ENCODE measurements at places on chromosomes 16 and 17.

DNA sequence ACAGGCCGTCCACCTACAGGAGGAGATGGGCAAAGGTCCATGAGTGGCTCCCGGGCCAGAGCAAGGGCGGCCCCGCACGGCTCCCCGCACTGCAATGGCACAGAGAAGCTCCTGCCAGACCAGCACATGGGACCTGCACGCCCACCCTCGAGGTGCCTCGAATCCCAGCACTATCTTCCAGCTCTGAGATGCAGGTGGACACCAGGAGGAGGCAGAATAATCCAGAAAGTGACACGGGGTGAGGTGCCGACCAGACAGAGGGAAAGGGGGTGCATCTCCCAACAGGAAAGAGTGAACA lies 26.5 kb upstream of the C16orf95 start:
- DNase-seq, result no peak

GRCh38 chr16:61677776-61678175 lies 358.5 kb downstream of the CDH8 start:
- no peak for DNase-seq

DNA sequence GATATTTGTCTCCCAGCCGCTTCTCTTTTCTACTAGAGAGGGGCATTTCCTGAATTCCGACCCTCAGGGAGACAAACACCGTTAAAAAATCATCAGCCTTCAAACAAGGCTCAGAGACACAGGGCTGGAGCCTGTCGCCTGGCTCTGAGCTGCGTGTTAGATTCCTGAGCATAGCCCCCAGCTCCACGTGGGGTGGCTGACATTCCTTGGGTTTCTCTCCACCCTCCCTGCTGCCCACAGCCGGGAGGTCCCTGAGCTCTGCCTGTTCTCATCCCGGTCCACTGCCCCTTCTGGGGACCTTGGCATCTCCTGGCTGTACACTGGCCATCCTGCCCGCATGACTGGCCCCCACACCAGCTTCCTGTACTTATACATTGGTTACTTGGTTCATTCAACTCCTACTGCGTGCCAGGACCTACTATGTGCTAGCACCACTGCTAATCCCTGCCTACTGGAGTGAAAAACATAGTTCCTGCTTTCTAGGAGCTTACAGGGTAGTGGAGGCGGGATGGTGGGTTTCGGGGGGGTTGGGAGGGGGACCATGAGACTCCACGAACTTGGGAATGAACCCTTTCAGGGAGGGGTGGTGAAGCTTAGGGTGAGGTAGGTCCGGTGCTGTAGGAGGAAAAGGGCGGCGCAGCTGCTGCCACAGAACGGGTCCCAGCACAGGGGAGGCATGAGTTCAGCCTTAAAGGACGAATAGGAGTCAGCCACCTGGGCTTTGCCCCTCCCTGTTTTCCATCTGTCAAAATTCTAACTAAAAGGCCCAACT lies 52.1 kb upstream of the TMEM132E start:
- no peak for DNase-seq

- no peak for DNase-seq
Measured at GRCh38 chr16:88407807-88408206, 25.0 kb downstream of the ZNF469 start.

DNA sequence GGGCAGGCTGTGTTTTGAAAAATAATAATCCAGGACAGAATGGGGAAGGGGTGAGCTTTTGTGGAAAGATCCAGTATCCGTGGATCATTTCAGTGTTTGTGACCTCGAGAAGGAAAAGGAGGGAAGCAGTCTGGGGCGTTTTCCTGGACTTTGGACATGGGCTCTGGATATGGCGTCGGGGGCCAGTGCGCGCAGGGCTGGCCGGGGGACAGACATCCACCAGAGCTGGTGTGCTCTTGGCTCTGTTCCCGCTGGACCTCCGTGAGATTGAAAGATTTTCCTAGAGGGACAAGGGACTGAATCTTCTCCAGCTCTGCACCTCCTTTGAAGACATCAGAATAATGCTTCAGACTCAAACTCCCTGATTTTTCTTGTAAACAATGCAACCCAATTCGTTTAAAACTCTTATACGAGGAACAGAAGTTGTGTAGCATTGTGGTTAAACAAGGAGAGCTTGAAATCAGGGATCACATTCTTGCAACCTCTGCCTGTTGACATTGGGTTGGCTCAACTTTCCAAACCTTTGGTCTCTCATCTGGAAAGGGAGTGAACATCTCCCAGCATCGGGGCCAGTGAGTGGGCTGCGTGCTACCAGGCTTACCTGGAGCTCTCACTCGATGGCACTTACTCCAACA lies 75.9 kb downstream of the C16orf95 start:
- no peak for DNase-seq

- no peak for DNase-seq
Measured at GRCh38 chr17:31147507-31148202, 52.9 kb downstream of the NF1 start.

- DNase-seq, result no peak
Measured at GRCh38 chr16:57478396-57479204, 7.7 kb downstream of the DOK4 start.

GRCh38 chr17:41986634-41987033 lies 20.0 kb downstream of the CNP start:
- no peak for DNase-seq

DNA sequence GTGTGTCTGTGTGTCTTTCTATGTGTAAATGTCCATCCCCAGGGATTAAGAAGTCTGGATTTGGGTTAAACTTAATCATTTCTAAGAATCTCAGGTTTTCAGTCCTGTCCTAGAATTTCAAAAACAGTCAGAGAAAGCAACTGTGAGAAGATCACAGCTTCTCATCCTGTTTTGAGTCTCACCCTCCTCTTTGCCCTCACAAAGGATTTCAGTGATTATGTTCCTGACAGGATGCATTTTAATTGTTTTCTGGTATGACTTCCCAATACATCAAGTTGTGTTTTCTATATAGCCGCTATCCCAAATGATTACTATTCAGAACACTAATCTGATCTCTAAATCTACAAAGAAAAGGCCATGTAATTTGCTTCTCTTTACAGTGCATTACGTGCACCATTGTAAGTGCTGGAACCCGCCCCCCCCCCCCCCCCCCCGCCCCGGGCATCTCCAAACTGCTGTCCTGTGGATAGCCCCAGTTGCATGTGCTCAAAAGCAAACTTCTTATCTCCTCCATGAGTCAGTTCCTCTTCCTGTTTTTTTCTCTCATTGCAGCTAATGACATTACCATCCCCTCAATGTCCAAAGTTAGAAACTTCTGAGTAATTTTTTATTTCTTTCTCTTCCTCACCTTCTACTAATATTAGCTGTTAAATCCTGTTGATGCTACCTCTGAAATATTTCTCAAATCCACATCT lies 73.9 kb downstream of the CDH13 start:
- DNase-seq, result no peak

DNA sequence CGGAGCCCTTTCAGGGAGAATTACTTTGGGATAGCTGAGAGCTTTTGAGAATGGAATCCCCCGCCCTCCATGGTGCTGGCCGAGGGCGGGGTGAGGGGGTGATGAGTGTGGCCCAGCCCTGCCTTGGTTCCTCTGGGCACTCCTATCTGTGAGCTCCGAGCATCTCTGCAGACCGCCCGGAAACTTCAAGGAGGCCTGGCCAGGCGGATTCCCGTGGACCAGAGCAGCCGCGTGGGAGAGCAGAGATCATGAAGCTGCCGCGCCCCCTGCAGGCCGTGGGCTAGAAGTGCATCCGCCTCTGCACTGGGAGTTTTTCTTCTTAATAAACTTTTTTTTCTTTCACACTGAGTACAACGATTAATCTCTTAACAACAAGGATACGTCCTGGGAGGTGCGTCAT lies 392.9 kb upstream of the EEF2KMT start:
- peak; percentile 41 for DNase-seq

DNA sequence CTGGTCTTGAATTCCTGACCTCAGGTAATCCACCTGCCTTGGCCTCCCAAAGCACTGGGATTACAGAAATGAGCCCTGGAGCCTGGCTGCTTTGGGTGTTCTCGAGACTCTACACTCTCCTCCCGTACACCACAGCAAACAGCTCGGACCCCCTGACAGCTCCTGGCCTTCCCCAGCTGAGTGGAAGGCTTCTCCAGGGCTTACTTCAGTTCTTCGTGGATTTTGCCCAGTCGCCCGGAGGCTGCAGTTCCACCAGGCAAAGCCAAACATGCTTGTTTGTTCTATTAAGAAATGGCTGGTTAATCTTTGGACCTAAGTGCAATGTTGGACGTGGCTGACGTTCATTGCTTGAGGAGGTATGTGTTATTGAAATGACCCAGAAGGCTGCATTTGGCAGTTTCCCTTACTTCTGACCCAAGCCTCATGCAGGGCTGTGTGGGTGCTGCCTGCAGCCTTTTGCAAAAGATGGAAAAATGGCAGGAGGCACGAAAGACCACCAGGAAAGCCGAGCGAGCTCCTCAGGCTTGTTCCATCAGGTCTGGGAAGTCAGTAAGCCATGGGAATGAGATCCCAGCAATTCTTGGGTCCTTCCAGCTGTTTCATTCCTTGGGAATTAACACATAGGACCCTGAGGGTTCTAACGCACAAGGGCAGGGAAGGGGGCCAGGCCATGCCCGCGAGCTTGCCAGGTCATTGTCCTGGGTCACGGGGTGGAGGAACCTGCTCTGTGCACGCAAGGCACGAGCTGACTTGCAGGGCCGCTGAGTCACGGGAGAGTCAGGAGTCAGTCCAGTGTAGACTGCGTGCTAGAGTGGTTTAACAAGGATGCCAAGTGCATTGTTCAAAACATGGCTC lies 23.9 kb upstream of the KLHDC4 start:
- DNase-seq, result no peak

GRCh38 chr16:16120044-16120381 lies 103.3 kb downstream of the ABCC6 start:
- no peak for DNase-seq

GRCh38 chr16:27769561-27770255 lies 219.8 kb downstream of the KATNIP start:
- DNase-seq, result no peak

DNA sequence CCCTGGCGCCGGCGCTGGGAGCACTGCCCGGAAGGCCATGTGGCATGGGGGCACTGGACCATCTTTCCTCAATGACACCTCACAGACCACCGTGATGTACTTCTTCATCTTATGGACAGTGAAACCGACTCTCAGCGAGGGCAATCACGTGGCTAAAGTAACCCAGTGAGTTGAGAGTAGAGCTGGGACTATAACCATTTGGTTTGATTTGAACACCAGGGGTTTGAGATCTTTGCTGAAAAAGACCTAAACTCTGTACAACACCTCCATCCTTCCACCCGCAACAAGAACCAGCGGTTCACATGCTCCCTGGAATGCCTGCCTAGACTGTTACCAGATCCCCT lies 3.3 kb downstream of the ITGA2B start:
- no peak for DNase-seq

DNA sequence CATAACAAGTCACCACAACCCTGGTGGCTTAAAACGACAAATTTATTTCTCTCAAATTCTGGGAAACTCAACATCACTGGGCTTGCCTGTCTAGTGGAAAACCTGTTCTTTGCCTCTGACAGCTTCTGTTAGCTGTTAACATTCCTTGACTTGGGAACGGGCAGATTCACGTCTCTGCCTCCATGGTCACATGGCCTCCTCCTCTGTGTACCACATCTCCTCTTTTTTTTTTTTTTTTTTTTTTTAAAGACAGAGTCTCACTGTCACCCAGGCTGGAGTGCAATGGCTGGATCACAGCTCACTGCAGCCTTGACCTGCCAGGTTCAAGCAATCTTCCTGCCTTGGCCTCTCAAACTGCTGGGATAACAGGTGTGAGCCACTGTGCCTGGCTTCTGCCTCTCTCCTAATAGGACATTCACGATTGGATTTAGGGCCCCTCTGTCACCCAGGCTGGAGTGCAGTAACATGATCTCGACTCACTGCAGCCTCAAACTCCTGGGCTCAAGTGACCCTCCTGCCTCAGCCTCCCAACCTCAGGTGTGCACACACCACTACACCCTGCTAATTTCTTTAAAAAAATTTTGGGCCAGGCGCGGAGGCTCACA lies 11.7 kb upstream of the LLGL1 start:
- no peak for DNase-seq

DNA sequence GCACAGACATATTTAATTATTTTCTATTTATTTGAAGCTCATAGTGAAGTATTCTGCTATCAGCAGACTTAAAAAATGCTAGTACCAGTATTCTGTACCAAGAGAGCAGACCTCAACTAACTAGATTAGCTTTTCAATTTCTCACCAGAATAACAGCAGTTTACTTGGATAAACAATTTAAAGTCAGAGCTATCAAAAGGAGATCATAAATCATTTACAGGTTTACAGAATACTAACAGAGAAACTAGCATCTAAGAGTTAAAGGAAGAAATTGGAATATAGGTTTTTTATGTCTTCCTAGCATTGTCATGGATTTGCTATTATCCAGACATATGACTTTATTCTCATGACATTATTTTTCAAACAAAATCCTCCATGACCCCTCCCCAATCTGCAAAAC lies 3.4 kb downstream of the SPOP start:
- no peak for DNase-seq

Measured in activated CD4-positive, alpha-beta T cell treated with anti-CD3 and anti-CD28 coated beads, Interleukin-2, amount 50 U/mL, for 48 hours (primary cell).